Germinal center (tissue), 1 donor: ENCODE measurements at places on chromosomes 11 and 22.
A peak's percentile ranks its signal among the peaks of the same experiment; 100 is the strongest.

DNA sequence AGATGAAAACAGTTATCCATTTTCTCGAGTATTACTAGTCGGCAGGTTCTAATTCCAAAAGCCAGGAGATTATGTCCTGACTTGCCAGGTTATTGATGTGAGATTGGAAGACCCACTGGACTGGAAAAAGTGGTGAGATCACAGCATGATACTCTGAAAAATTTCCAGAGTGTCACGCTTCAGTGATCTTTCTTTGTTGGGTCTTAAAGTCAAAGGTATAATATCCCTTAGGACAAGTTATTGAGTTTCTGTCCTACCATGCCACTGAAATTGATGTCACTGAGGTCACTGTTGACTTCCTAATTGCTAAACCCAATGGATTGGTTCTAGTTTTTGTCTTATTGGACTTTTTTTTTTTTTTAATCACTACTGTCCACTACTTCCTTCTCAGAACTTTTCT is 104.5 kb upstream of the GRAMD1B start:
- DNase-seq: no peak

DNA sequence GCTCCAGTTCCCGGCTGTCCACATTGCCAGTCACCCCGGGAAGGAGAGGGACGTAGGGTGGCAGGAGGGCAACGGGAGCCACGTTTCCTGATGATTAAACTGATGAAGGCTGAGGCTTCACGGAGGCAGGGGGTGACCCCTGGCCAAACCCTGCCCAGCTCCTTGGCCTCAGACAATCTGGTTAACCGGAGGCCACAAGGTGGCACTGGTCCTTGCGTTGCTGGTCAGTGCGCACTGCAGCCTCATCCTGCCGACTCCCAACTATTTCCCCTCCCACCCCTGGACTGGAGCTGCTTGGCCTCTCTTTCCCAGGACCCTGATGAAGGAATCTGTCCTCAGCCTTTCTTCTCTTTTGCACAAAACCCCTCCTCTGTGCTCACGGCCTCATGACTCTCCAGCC is 75.3 kb downstream of the PDE2A start:
- no peak for DNase-seq

DNA sequence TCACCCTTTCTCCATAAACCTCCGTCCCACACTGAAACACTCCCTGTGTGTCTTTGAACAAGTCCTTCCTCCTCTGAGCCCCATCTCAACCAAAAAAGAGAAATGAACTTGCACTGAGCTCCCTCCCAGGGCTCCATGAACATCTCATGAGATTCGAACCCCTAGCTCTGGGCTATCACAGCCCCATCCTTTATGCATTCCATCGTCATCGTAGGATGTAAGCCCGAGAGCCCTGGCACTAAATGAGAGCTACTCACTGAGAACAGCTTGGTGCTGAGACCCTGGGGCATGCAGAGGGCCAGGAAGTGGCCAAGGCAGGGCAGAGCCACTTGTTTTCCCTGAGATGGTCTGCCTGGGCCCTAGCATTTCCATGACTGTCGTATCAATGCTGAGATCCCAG is 12.9 kb upstream of the SLC43A3 start:
- DNase-seq: no peak

- DNase-seq: no peak
Observed at GRCh38 chr11:10601837-10602236, 33.4 kb upstream of the LYVE1 start.

DNA sequence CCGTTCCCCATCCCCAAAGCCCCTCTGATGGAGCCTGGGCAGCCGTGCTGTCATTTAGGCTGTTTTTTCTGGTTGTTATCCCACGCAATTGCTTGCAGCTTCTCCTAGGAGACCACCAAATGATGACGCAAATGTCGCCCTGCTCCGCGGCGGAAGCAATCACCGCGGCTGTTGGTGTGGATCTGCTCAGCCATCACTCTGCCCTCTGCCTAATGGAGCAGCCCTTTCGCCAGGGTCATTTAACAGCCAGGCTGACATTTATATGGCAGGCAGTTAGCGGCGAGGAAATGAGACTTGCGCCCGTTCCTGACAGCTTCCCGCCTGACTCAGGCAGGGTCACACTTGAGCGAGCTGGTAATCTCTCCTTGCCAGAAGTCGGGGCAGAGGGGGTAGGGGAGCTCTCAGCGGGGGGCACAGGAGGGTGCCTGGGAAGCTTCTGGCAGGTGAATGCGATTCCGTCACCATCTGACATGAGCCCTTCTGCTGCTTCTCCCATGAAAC is 97.9 kb upstream of the RTL6 start:
- no peak for DNase-seq

DNA sequence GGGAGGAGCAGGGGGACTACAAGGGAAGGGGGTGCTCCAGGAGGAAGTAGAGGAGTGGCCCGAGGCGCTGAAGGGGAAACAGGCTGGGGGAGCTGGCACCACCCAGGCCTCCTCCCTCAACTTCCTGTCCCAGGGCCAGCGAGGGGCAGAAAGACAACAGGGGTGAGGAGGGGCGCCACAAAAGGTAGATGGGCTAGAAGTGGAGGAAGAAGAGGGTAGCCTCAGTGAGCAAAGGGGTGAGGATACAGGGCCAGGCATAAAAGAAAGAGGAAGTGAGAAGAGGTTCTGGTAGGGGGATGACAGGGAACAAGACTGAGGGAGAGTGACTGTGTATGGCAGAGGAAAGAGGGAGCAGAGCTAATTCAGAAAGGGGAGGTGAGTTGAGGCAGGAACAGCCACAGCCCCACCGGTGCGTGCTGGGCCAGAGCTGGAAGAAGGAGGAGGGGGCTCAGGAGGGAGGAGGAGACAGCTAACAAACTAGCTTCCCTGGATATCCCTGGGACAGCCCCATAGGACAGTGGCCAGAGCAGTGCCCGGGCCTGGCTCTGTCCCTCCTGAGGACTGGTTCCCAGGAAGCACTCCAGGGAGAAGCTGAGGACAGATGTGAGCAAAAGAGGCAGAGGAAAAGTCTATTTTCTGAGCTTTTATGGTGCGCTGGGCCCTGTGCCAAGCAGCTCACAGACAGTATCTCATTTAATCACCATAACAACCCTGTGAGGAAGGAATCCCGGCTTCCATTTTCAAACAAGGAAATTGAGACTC is 8.5 kb downstream of the DCHS1 start:
- peak; percentile 66 for DNase-seq

GRCh38 chr11:34448223-34448994 is 9.7 kb downstream of the CAT start:
- no peak for DNase-seq

GRCh38 chr11:64048042-64048854 is 12.5 kb downstream of the FLRT1 start:
- no peak for DNase-seq

DNA sequence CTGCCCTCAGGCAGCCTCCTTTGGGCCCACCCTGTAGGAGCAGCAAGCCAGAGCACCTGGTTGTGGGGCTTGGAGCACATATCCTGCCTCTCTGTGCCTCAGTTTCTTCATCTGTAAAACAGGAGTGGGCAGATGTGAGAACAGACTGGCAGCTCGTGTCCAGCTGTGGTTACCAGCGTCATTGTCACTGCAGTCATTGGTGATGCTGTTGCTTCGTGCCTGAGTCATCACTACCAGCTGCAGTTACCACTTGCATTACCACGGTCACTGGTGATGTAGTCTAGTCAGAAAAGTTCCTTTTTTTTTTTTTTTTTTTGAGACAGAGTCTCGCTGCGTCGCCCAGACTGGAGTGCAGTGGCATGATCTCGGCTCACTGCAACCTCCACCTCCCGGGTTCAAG is 20.4 kb downstream of the RSPH14 start:
- DNase-seq: no peak

DNA sequence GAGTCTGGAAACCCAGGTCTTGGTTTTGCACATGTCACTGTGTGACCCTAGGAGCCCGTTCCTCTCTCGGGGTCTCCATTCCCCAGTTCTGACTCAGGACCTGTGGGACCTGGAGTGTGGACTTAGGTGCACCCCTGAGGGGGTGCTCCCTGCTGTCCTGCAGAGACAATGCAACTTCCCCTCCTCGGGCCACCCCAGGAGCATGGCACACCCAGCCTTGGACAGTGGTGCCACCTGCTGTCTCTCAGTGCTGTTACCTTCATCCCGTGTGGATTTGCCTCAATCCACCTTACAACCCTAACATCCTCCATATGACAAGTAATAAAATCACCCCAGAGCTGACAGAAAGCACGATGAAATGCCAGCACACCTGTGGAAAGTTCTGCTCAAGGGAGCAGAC is 27.5 kb upstream of the CRYBB3 start:
- no peak for DNase-seq

- no peak for DNase-seq
Observed at GRCh38 chr11:102225689-102226568, 91.4 kb upstream of the BIRC3 start.
